ENCODE measurements at places on chromosomes 6 and 20.

DNA sequence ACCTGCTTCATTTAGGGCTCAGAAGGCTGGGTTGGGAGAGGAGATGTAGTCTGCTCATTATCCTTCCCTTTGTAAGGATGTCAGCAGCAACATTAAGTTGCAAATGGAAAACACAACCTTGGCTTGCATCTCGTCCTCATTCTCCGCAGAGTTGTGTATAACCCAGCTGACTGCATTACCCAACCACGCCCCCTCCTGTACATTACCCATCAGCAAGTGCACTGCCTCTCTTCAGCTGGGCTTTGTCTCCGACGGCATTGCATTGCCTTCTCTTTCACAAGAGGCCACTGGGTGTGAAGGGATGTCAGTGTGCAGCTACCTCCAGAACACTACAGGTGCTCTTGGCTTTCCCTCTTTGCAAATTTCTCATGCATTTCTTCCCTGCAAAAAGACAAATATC, 128.7 kb upstream of the TSHZ2 start:
- no peak for DNase-seq

- peak; percentile 24 for DNase-seq
Observed at GRCh38 chr20:9068841-9069663, at the start of gene PLCB4. Gene PLCB4, plus strand, starts transcription at chr20:9069087. Its CDS starts 238,728 bp downstream, at chr20:9307815.

DNA sequence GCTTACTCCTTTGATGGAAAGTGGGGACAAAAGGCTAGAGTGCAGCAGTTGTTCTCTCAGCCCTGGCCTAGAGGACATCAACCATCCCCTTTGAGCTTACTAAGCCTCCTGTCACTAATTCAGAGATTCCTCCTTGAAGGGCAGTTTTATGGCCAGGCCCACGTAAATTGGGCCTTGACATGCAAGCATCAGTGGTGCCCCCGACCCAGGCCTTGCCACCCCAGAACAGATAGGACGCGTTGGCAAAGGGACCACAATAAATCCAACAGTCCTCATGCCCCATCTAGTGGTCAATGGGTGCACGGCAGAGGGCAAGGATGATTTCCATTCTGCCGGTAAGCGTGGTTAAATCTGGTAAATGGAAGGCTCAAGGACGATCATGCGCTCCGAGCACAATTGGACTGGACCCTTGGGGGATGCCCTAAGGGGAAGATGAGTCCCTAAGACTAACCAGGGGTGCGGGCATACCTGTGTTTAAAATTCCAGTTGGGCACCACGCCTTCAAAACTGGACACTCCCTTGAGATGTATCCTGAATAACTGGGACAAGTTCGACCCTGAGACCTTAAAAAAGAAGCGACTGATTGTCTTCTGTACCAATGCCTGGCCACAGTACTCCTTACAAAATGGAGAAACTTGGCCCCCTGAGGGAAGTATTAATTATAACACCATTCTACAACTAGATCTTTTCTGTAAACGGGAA, 32.6 kb downstream of the CEP85L start:
- DNase-seq = peak; percentile 45

DNA sequence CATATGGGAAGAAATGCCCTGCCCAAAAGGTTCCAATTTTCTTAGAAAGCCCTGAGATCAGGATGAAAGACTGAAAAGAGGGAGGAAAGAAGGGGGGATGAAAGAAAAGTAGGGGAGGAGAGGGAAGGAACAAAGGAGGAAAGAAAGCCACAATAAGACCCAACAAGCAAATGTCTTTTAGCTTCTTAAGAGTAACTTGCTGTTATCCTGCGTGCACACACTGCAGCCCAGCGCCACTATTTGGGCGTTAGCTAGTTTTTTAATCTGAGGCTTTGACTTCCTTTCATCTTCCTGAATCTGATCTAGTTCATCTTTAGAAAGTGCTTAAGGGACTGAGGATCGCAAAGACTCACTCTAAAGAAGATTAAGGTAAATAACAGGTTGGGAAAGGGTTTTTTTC, 77.4 kb upstream of the HDDC2 start:
- DNase-seq = no peak

DNA sequence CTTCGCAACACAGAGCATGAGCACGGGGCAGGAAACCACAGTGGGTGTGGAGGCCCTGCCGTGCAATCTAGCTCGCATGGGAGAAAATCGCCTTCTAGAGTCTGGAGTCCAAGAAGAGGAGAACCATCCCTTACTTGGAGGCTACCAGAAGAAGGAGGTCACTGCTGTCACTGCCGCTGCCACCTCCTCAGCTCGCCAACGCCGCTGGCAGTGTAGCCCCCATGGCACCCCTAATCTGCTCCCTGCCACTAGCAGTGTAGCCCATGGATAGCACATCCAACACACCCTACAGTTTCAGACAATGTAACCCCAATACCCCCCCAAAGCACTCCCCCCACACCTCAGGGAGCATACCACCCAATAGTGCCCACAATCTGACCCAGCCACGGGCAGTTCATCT, 438.0 kb upstream of the ZNF337 start:
- DNase-seq = no peak

- DNase-seq = no peak
Observed at GRCh38 chr6:52491203-52492069, 71.3 kb downstream of the EFHC1 start.

All from mucosa of gallbladder (tissue), 1 donor.